ENCODE measurements at places on chromosomes 2 and 18.

DNA sequence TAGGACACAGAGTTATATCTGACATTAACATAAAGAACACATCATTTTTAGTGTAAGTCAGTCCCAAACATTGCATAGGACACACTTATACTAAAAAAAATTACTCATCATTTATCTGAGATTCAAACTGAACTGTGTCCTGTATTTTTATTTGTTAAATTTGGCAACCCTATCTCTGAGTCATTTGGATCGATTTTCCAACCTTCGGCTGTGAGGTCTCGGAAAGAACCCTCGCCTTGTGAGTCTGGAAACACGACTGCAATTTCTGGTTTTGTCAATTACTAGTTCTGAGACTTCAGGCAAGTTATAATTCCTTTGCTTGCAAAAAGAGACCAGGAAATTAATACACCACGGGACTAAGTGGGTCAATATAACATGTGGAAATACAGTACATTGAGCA is 14.0 kb downstream of the ATP8B1 start:
- DNase-seq, result peak; percentile 93

DNA sequence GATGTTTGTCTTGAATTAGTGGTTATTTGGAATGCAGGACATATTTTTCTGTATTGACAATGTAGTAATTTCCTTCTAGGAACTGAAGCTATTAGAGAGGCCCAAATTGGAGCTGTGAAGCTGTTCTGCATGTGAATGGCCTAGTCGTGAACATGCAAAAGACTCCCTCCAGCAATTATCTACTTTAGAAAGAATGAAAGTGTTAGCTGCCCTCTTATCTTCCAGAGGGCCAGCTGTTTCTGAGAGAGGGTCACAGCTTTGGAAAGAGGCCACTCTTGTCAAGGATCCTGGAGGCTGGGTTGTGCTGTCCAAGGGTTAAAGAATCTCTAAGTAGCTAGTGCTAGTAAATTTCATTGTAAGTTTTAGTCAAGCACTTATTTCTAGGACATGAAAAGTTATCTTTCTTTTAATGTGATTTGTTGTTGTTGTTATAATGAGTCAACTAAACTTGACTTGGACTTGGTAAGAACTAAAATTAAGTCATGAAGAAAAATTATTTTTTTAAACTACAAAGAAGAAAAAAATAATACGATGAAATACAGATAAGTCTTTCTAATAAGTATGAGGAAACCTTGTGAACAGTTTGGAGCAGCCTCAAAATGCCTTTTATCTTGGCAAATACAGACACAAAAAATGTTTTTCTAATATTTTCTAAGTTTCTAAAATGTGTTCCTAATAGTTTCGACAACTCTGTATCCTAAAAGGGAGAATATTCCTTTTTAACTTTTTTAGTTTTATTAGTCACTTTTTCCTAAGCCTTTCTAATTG is 36.8 kb downstream of the DPP4 start:
- DNase-seq, result peak; percentile 39

- no peak for DNase-seq
Observed at GRCh38 chr2:104825124-104825865, 28.6 kb upstream of the POU3F3 start.

- no peak for DNase-seq
Observed at GRCh38 chr18:72147830-72148229, 396.3 kb downstream of the CBLN2 start.

DNA sequence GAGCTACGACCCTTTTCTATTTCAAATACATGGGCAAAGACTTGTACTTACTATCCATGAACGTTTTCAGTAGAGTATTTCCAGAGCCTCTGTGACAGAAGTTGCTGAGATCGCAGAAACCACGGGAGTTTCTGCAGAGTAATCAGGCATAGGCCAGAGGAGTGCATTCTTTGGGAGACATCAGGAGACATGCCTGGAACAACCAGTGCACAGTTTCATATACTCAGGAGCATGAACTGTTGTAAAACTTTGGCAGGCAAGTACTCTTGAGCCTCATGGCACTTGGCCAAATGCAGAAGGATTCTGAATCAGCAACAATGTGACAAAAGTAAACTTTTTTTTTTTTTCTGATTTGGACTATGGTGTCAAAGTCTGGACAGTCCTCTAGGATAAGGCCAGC is 307.1 kb downstream of the GRB14 start:
- peak; percentile 62 for DNase-seq

- no peak for DNase-seq
Observed at GRCh38 chr18:78664848-78665247, 314.8 kb upstream of the SALL3 start.

- DNase-seq, result no peak
Observed at GRCh38 chr2:57217013-57217412, 829.6 kb upstream of the VRK2 start.

- DNase-seq, result no peak
Observed at GRCh38 chr2:239312081-239312511, 88.7 kb downstream of the HDAC4 start.

DNA sequence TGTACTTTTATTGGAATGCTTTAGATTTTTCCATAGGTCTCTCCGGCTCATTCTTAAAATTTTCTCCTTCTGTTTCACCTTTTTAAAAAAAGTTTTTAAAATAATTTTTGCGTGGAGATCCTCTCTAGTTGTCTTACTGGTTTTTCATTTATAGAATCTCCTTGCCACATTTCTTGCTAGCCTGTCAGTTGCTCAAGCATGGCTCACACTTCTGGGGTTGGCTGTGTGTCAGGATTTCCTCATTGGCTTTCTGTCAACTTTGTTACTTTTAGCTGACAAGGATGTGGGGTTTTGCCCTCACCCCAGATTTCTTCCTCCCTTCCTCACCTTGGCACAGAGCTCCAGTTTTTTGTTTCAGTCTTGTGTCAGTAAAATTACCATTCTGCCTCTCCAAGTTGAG is 124.6 kb downstream of the ZNF407 start:
- peak; percentile 27 for DNase-seq

DNA sequence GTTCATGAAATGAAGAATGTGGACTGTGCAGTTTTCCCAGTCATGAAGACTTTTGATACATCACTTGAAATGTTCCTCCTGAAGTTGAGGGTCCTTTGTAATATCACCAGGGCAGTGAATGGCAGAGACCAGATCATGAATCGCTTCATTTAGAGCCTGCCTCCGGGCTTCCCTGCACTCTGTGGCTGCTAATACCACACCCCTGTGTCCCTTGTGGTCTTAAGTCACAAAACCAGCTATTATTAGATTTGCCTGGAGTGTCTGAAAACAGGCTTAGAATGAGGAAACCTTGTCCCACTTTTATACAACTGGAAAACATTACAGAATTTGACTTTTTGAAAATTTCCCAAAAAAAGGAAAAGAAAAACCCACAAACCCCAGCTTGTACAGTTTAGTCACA is 147.9 kb downstream of the MGAT5 start:
- DNase-seq, result peak; percentile 84

GRCh38 chr2:223459328-223459939 is 142.7 kb downstream of the SCG2 start:
- no peak for DNase-seq

GRCh38 chr2:46274586-46274985 is 22.6 kb upstream of the EPAS1 start:
- DNase-seq, result no peak

- DNase-seq, result no peak
Observed at GRCh38 chr2:197189426-197190099, 121.0 kb downstream of the ANKRD44 start.

DNA sequence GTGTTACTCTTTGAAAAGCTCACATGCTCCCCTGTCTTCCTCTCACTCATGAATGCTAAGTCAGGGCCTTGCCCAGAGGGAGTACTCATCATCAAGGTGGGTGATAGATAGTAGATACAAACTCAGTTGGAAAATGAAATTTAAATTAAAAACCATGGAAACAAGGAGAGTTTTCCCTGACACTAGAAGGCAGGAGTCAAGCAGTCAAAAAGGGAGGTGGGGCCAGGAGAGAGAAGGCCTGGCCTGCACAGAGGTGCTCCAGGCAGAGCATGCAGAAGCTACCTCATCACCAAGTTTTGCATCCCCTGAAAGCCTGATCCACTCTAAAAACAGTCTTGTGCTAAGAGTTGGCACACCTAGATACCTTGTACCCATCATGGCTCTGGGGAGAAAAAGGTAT is 143.7 kb downstream of the MYO5B start:
- no peak for DNase-seq

GRCh38 chr18:66533693-66534092 is 70.2 kb downstream of the CDH19 start:
- no peak for DNase-seq

DNA sequence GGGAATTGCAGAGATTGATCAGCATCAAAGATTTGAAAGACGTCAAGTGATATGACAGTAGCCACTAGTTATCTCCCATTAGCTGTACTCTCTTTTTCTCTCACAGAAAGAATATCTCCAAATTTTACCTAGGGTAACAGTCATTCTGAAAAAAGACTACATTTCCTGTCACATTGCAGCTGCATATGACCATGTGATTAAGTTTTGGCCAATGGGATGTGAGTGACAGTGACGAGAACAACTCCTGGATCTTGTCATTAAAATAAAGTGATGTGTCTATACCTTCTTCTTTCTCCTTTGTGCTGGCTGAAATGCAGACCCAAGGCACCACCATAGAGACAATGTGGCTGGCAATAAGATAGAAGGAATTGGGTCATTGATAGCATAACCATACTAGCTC is 10.5 kb upstream of the NEUROD1 start:
- no peak for DNase-seq

GRCh38 chr2:237692601-237693290 is 65.4 kb downstream of the LRRFIP1 start:
- DNase-seq, result no peak

Measured in muscle of leg (tissue), 16 donors.